ENCODE measurements at places on chromosomes 7 and 10.

DNA sequence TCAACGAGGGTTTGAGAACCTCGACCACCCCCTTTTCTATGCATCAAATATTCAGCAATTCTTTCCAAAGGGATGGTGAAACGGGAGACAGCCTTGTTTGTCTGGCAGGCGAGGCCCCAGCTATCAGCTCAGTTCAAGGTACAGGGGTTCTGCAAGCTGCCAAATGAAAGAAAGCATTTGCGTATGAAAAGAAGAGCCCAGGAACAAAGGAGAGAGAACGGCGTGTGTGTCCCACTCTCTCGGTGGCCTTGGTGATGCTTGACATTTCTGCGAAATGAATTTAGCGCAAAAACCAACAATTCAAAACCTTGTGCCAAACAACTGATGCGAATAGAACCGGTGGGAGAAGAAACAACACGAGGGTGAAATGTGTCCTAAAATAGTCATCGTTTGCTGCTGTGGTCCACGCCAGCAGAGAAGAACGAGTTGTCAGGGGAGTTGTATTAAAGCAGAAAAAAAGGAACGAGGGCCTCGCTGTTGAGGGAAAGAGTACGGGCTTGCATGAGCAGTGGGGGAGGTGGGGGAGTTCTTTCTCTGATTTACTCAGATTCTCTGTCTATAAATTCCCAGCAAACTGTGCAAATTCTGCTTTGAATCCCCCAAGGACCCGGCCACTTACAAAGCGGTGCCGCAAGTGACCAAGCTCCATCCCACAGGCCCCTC is 97.7 kb downstream of the TMEM130 start:
- DNase-seq, result no peak

GRCh38 chr10:33509231-33509831 is 174.9 kb upstream of the NRP1 start:
- DNase-seq, result peak; percentile 67

DNA sequence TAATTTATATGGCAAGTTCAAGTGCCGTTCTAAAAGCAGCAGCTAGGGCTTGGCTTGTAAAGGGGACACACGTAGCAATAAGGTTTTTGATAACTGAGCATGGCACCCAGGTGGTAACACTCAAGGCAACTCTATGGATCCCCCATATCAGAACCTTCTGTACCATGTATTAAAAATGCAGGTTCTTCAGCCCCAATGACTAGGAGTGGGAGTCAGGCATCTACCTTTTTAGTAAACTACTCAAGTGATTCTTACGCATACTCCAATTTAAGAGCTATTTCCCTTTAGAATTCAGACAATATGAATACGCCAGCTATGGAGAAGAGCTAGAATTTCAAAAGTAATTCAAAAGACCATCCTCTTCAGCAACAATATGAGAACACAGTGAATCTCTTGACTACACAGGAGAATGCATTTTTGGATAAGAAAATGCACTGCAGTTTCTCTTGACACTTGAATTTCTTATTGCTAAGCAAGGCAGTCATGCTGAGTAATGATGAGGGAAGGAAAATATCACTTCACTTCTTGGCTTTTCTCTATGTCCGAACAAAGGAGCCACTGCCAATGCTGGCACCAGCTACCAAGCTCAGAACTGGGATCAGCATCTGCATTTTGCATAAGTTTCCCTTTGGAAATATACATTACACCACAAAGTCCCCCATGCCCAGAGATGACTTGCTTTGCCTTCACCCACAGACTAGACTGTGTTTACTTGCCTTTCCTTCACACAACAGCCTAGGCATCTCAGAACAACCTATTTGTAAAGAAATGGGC is 53.5 kb downstream of the ABLIM1 start:
- DNase-seq, result no peak

- no peak for DNase-seq
These were observed 537.6 kb downstream of the TCERG1L start for GRCh38 chr10:130773941-130774340.

DNA sequence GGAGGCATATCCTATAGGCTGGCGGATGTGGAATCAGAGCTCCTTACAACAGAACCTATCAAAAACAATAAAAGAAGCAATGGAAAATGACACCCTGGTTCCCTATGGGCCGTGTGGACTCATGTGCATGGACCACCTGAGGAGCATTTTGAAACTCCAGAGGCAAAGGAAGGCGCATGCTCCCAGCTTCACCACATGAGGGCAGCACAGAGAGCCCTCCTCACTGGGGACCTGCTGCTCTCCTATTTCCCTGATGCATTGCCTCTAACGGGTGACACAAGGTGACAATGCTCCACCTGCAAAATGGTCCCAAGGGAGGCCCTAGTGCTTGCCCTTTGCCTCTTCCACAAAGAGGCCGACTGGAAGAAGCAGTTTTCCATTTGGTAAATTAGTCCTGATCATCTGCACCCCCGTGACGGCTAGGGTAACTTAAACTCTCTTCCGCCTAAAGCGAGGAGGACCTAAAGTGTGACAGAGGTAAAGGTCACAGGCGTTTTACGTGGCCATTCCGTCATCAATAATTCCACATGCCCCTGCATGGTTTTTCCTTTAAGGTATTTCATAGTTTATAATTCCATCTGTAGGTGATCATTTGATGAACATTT is 67.7 kb downstream of the GPAM start:
- DNase-seq, result no peak

DNA sequence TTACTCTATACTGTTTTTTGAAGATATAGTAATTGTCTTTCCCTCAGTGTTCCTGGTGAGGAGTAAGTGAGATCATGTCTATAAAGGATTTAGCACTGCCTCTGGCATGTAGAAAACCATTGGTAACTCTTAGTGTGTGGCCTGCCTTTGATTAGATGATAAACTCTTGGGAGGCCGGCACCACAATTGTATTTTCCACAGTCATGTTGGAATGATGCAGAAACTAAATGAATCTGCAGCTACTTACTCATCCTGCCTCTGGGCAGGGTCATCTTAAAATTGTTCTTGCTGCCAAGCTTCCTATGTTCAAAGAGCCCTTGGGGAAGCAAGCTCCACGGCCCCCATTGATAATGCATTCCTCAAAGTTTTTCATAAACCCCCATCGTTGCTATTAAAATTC is 204.6 kb downstream of the ANKRD7 start:
- no peak for DNase-seq

GRCh38 chr10:44177610-44178009 is 207.3 kb downstream of the CXCL12 start:
- no peak for DNase-seq

DNA sequence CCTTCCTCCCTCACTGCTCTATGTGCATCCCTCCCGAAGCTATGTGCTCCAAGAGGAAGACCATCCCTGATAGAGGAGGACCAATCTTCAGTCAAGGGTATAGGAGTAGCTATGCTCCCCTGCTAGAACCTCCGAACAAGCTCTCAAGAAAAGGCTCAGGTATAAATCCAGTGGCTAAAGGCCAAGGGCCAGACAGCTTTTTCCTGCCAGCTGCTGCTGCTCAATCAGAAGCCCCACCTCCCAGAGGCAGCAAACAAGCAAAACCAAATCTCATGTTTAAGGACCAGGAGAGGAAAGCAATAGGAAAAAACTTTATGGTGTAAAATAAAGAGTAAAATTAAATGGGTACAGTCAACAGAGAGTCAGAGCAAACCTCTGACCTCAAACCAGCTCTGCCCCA is 187.2 kb downstream of the FGFR2 start:
- no peak for DNase-seq

GRCh38 chr7:149228831-149229471 is 10.5 kb upstream of the ZNF212 start:
- no peak for DNase-seq
